ENCODE measurements at places on chromosomes 3 and 15.

- no peak for DNase-seq
Observed at GRCh38 chr3:143160437-143160836, 40.9 kb downstream of the CHST2 start.

DNA sequence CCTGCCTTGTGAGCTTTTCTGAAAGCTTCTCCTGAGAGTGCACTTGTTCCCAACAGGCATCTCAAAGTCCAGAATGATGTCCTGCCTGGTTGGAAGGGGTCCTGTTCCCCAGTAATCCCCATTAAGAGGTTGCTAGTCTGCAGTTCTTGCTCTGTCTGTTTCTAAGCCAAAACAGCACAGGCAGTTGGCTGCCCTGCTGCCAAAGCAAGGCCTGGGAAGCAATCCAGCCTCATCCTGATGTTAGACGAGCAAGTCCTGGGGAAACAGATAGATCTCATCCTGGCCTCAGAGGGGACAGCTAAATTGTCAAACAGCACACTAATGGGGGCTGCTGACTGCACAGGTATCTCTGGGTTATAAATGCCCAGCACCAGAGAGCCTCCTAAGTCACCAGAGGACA, 198.0 kb downstream of the EPHB1 start:
- DNase-seq = no peak

GRCh38 chr3:157098121-157098822, 61.7 kb downstream of the CCNL1 start:
- DNase-seq = no peak

DNA sequence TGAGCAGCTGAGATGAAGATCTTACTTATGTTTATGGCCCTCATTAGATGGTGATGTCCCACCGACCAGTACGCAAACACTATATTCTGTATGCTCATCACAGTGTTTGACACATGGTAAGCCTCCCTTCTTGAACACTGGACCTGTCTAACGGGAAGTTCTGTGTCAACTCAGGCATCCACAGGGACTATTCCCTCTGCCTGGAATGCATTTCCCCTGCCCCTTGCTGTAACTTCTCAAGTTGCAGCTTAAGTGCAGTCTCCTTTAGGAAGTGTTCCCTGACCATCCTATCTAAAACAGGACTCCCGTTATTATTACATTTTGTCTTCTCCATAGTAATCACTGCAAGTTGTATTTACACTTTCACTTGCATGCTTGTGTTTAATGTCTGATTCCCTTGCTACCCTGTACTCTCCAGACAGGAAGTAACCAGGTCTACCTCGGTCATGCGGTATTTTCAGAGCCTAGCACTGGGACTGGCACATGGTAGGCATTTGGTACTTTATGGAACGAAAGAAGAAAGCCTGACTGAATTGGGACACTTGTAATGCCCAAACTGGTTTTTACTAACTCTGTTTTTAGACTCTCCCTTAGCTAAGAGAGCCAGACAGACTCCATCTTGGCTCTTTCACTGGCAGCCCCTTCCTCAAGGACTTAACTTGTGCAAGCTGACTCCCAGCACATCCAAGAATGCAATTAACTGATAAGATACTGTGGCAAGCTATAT, 8.7 kb downstream of the DET1 start:
- DNase-seq = no peak

- DNase-seq = no peak
Observed at GRCh38 chr3:97967966-97968365, 4.3 kb downstream of the RIOX2 start.

DNA sequence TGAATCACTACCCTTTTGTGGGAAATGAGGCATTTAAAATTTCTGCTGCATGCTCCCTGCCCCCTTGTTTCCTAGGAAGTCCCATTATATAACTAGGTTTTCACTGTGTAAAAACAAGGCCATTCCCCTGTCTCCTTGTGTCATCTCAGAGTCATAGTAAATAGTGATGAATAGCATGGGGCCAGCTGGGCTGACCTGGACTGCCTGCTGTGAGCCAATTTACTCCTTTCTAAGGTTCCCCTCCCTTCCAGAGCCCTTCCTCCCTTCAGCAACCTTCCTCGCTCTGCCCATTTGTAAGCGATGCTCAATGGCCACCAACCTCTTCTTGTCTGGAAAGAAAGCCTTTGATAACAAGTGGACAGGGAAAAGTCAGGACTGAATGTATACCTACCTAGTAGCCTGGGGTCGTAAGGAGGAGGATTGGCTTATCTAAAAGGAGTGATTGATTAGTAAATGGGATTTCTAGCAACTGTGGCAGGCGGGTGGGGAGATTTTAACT, 11.7 kb downstream of the ITGA11 start:
- DNase-seq = no peak

DNA sequence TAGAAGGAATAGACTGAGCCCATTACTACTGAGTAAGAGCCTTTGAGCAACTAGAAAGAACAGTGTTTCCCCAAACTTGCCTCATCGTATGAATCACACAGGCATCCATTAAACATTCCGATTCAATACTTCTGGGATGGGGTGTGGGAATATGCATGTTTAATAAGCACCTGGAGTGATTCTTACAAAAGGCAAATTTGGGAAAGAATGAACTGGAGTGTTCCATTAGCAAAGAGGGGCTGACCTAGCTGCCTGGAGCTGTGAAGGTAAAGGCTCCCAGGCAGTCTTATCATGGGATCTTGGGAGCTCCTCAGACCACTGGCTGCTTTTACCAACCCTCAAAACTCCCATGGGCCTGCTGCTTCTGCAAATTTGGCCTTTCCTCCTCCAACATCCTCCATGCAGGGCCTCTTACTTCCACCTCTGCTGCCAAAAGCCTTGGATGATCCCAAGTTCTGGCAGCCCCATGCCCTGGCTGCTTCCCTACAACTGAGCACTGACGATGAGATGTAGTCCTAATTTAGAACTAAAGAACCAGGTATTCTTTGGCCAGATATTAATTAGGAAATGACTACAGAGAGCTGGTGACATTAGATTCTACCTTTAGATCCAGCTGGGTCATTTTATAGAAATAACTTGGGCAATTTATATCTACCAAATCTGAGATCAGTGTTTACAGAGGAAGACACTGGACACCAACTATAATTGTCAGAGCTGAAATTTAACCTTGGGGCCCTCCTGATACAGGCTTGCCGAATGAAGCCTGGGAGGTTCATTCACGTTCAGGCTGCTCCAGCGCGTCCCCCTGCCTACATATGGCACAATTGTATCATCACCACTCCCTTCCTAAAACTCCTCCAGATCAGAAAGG, 11.2 kb upstream of the HOMER2 start:
- no peak for DNase-seq

Data from 8988T (cell line).